ENCODE measurements at places on chromosomes 1 and 21.

DNA sequence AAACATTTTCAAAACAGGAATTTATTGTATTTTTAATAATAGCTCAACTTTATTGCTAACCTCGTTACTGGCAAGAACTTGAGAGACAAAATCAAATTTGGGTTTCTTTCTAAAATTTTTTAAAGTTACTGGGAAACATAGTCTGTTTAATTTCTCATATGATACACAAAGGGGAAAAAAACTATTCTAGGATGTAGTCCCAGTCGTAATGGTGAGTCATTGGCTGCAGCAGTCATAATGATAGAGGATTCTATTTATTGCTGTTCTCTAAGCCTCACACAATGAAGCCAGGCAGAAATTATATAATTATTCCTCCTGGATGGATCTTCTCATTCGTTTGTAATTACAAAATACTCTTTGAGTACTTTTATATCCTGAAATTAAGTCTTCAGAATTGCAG is 326.5 kb upstream of the SGIP1 start:
- DNase-seq = no peak

DNA sequence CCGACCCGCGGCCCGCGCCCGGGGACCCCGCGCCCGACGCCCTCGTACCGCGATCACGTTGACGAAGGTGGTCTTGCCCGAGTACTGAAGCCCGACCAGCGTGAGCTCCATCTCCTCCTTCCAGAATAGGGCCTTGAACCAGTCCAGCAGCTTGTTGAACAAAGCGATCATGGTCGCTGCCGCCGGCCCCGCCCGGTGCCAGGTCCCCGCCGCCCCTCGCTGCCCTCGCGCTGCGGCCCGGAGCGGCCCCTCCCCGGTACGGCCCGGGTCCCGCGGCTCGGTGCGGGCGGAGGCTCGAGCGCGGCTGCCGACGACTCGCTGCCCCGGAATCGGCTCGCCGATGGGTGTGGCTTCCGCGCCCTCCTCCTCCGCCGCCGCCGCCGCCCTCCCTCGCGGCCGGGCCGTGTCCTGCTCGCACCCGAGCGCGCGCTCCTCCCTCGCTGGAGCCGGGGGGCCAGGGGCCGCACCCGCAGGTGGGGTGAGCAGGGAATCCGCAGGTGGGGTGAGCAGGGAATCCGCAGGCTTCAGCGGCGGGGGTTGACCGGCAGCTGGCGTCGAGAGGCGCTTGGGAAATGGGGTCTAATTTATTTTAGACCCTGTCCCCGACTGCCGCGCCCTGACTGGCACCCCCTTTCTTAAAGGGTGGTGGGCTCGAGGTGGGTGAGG is at the start of gene ARL8A:
Gene ARL8A (minus strand): TSS at position 336 of the 666 bp plus-strand sequence. CDS start 165 bp downstream, at position 171.
- DNase-seq = peak; percentile 87

GRCh38 chr1:205729945-205730610 is 19.9 kb downstream of the NUCKS1 start:
- no peak for DNase-seq

- DNase-seq = no peak
Measured at GRCh38 chr1:226166341-226166740, 20.2 kb downstream of the ACBD3 start.

GRCh38 chr1:64895500-64895899 is 70.8 kb downstream of the JAK1 start:
- DNase-seq = peak; percentile 55

GRCh38 chr1:11691928-11692711 is 610 bp downstream of the DRAXIN start:
- DNase-seq = no peak

DNA sequence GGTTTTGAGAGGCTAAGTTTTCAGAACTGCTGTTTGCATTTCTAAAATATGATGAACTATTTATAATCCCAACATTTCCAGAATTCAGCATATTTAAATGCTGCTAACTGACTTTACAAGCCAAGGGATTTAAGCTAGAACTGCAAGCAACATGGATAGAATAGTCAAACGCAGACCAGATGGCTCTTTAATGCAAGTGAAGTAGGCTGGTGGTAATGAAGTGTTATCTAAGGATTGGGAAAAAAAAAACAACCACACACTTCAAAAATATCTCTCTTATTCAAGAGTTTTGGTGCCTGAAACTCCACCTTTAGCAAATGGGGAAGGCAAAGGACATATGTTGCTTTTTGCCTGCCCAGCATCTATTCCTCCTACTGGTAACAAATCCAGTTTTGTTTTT is 20.9 kb upstream of the SSX2IP start:
- no peak for DNase-seq
